ENCODE measurements at places on chromosomes 5 and 9. TPM values are rescaled to one million over a fixed set of nuclear protein-coding genes. Genes with fewer than 3 reads are reported as not detected.
A peak's percentile ranks its signal among the peaks of the same experiment; 100 is the strongest.

DNA sequence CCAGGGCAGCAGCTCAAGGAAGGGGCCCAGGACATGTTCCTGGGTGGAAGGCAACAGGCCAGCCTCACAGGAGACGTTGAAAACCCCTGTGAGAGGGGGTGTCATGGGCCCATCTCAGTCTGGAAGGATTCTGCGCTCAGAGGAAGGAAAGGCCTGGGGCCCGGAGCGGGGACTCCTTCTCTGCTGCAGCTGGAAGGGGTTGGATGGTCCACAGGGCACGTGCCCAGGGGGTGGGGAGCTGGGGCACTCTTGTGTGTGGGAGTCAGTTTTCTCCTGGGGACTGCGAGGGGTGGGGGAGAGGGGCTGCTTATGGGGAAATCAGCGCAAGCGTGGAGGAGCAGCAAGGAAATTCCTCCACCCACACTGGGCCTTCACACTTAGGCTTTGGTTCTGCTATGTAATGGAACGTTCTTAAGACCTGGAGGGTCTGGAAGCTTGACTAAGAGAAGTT is 2.9 kb upstream of the LPCAT1 start:
- no peak for DNase-seq

GRCh38 chr5:110077147-110077546 is 387.4 kb downstream of the MAN2A1 start:
- DNase-seq: no peak

The MYORG gene
- 18.9 TPM for polyA plus RNA-seq

- peak; percentile 31 for DNase-seq
Measured at GRCh38 chr5:5572010-5572865, 149.8 kb downstream of the ICE1 start.

DNA sequence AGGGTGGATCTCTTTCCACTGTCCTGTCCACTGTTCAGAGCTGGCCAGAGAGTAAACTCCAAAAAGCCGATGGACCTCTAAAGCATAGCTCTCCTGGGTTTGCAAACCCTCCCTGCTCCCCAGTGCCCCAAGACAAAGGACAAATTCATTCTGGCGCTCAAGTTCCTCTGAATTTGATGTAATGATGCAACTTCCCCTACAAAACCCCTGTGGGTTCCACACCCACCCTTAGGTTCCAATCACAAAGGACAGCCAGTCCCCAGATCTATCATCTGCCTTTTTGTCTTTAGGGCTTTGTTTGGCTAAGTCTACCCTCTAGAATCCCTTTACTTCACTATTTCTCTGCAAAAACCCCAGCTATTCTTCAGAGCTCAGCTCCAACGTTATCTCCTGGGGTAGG is 57.4 kb upstream of the SLC25A51 start:
- DNase-seq: no peak

DNA sequence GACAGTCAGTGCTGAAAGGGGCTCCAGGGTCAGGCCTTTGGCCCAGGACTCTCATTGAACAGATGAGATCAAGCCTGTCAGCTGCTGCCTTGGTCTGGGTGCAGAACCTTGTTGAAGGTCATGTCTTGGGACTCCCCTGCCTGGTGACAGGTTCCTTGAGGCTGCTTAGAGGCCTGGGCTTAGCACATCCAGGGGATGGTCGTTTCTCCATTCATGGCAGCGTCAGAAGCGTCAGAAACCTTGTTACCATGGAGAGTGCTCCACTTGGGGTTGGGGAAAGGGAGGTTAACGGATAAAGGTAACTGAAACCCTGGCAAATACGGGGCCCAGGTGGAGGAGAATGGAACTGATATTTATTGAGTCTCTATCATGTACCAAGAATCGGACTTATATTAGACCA is 8.8 kb downstream of the ARPC5L start:
- no peak for DNase-seq

GRCh38 chr9:33684831-33685230 is 110.5 kb upstream of the PRSS3 start:
- no peak for DNase-seq

The TCF7 gene
- polyA plus RNA-seq: 5.1 TPM
